ENCODE measurements at places on chromosomes 2 and 18.

- DNase-seq, result no peak
Measured at GRCh38 chr2:18349421-18349820, 211.0 kb downstream of the RDH14 start.

DNA sequence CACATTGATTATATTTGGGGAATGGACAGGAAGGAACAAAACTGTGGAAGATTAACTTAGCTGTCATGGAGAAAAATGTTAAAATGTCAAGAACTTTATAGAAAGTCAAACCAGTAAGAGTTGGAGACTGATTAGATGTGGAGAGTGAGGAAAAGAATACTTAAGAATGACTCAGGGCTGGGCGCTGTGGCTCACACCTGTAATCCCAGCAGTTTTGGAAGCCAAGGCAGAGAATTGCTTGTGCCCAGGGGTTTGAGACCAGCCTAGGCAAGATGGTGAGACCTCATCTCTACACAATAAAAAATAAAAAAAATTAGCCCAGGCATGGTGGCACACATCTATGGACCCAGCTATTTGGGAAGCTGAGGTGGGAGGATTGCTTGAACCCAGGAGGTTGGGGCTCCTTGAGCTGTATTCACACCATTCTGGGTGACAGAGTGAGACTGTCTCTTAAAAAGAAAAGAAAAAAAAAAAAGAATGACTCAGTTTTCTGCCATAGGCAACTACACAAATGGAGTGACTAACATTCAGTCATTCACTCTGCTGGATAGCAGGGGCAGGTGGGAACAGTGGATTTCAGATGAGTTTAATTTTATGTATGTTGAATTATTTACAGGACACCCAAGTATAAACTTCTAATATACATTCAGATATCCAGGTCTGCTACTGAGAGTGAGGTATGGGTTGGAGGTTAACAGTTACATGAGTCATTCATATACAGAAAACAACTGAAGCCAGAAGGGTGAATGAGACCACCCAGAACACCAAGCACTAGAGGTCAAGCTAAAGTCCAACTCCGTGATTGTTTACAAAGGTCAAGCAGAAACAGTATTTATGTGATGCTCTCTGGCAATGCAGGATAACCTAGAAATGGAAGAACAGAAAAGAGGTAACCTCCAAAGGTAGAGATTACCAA is 33.9 kb downstream of the ORC2 start:
- no peak for DNase-seq

- DNase-seq, result no peak
Measured at GRCh38 chr2:39657287-39657937, 8.3 kb upstream of the TMEM178A start.

DNA sequence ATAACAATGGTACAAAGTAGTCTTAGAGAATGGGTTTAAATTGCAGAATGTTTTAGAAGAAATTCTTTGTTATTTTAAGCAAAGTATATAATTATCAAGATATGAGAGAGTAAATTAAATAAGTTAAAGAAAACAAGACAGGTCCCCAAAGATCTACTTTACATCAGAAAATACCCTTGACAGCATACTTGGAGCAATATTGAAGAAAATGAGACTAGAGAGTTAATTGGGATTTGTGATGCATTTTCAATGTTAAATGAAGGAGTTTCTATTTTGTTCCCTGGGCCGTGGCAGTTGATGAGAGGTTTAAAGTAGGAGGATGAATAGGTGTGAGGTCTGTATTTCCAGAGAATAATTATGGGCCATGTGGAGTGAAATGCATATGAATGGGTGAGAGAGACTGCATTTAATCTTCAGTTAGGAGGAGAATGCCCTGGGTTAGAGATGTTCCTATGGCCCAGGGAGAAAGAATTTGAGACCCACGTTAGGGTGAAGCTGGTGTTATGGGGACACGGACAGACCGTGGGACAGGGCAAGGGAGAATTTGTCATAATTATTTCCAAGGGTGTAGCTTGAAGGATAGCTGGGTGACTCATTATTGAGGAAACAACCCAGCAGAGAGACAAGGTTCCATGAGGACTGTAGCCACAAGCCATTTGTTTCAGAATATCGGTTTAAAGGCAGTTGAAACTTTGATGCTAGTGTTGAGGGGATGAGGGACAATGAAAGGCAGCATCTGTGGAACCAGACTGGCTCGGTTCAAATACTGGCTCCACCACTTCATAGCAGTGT is 22.7 kb downstream of the MGAT5 start:
- no peak for DNase-seq

- no peak for DNase-seq
Measured at GRCh38 chr2:162711832-162712540, 126.6 kb downstream of the KCNH7 start.

DNA sequence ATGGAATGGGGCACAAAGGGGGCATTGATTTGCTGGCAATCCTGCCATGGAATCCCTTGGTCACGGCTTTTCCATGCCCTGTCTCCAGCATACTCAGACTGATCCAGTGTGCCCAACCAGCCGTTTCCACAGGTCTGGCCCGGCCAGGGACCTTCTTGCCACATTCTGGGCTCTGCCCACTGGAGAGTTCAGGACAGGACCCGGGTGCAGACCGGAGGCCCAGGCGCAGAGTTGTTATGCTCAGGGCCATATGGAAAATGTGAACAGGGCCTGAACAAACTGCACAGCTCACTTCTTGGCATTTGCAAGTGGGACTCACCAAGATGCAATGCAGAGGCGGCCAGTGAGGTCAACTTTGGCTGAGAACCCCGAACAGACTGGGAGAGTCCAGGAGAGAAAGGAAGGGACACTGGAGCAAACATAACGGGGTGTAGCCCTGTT is 15.6 kb upstream of the ASAP2 start:
- no peak for DNase-seq

DNA sequence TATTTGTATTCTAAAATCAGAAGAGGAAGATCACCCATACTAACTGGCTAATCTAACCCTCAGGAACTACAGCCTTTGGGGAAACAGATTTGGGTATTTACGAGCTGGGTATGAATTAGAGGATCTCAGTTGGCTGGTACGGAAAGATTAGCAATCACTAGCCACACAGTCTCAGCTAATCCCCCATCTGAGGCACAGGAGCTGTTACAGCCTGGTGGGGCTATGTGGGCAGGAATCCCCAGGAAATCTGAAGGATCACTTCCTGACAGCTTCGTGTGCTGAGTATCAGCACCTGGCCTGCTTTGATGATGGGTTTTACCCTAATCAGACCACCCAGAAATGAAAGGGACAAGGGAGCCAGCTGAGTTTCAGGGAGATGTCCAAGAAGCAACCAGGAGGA is 206.3 kb downstream of the AFF3 start:
- no peak for DNase-seq

GRCh38 chr2:45000341-45000901 is 8.8 kb downstream of the SIX2 start:
- no peak for DNase-seq

- no peak for DNase-seq
Measured at GRCh38 chr18:58562999-58563667, 65.8 kb downstream of the ALPK2 start.

GRCh38 chr2:157830696-157831570 is 45.2 kb downstream of the ACVR1 start:
- DNase-seq, result no peak

GRCh38 chr18:12883372-12883683 is 709 bp downstream of the PTPN2 start:
- no peak for DNase-seq
